ENCODE measurements at places on chromosomes 3 and 15.

GRCh38 chr15:83892498-83892897 lies 238.6 kb downstream of the ADAMTSL3 start:
- no peak for DNase-seq

GRCh38 chr15:91941871-91942658 lies 88.6 kb downstream of the SLCO3A1 start:
- DNase-seq = no peak

DNA sequence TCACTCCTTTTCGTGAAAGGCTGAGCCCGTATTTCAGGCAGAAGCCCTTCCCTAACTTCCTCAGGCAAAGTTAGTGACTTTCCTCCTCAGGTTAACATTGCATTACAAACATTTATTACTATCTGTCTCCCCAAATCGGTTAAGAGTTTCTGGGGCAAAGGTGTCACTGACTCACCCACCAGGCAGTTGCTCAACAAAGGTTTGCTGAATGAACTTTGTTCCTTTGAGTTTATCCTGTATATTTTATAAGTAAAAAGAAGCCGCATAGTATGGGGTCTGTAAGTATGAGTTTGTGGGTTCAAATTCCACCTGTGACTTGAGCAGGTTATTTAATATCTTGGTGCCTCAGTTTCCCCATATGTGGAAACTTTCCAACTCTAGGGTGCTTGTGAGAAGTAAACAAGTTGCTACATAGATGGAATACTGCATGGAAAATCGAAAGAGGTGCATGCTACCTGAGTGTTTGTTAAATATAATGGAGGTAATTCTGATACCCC lies 177.7 kb downstream of the THRB start:
- no peak for DNase-seq

GRCh38 chr15:66066481-66066880 lies 187.1 kb downstream of the MEGF11 start:
- DNase-seq = no peak

DNA sequence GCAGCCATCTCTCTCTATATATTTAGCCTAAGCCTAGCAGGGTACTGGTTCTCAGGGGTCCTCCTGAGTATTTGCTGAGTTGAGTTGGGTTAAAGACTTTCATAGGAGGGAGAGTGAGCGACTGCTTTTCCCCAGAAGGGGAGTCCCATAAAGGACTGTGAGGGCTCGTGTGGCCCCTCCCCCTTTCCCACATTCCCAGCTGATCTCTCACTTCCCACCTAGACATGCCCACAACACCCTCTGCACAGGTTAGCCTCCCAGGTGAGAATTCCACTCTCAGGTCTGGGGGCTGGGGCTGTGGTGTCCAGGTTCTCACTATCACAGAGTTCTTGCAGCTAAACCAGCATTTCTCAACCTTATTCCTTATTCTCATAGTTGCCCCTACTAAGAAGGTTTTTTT lies 15.8 kb downstream of the EPHB1 start:
- DNase-seq = no peak

- no peak for DNase-seq
These were observed 16.5 kb downstream of the ST6GAL1 start for GRCh38 chr3:186946756-186947375.

GRCh38 chr15:75023872-75024636 lies 664 bp downstream of the PPCDC start:
- no peak for DNase-seq

DNA sequence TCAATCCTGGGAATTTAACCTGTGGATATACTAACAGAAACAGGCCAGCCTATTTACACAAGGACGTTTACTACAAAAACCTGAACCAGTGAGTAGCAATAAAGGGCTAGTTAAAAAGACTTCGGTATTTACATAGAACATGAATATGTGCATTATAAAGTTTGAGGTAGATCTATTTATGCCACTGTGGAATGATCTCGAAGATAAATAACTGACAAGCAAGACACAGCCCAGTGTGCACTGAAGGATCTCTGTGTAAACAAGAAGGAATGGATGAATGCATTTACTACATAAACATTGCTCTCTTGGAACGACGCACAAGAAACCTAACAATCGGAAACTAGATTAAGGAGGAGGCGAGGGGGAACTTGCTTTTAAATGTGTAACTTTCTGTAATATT lies 132.0 kb upstream of the NSMCE3 start:
- no peak for DNase-seq

DNA sequence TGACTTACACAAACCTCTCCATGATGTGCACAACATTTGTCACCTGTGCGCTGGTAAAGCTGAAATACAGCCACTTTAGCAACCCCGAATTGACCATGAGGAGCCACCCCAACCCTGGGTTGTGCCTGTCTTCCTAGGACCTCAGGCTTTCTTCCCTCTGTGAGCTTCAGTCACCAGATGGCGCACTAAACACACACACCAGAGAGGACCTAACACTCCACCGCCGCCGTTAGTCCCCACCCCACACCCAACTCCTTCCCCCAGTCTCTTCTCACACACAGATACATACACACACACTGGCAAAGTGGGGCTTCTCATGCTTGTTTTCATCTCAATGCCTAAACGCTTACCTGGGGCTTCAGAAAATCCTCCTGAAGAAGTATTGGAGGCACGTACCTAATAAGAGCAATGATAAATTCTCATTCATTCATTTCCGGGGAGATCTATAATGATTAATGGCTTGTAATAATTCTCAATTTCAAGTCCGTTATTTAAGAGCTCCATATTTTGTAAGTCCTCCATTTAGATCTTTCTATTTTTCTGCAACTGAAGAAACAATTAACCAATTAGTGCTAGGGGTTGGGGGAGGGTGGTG lies 2.1 kb upstream of the CCDC80 start:
- peak; percentile 78 for DNase-seq

GRCh38 chr3:152760024-152760563 lies 74.8 kb upstream of the P2RY1 start:
- no peak for DNase-seq

All from activated T-cell treated with anti-CD3 and anti-CD28 coated beads for 4 hours (primary cell).